RWPE2 (cell line): ENCODE measurements at places on chromosomes 2 and 18.
A peak's percentile ranks its signal among the peaks of the same experiment; 100 is the strongest.

DNA sequence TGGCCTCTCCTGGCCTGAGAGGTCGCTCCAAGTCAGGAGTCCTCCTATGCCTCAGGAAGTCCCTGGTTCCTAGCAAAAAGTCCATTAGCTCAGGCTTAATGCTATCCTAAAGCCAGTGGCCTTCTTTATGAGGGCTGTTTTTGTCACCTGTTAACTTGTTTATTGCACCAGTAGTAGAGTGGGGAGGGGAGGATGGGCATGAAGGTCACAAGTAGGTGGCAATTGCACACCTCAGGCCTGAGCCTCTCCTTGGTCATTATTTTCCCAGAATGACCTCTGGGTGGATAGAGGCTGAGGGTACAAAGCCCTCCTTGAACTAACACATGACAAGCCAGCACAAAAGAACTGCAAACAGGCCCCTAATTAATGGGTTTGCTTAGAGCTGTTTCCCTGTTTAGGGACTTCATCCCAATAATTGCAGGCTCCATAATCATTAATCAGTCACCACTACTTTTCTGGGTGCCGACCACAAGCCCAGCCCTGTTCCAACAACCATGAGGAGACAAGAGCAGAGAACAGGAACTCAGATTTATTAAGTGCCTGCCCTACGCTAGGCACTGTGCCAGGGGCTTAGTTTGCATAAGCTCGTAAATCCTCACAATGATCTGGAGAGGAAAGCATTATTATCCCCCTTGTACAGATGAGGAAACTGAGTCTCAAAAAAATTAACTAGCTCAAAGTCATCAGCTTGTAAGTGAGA, 123.0 kb upstream of the PKDCC start:
- no peak for DNase-seq

- no peak for DNase-seq
Measured at GRCh38 chr18:43883886-43884285, 606.6 kb upstream of the SYT4 start.

DNA sequence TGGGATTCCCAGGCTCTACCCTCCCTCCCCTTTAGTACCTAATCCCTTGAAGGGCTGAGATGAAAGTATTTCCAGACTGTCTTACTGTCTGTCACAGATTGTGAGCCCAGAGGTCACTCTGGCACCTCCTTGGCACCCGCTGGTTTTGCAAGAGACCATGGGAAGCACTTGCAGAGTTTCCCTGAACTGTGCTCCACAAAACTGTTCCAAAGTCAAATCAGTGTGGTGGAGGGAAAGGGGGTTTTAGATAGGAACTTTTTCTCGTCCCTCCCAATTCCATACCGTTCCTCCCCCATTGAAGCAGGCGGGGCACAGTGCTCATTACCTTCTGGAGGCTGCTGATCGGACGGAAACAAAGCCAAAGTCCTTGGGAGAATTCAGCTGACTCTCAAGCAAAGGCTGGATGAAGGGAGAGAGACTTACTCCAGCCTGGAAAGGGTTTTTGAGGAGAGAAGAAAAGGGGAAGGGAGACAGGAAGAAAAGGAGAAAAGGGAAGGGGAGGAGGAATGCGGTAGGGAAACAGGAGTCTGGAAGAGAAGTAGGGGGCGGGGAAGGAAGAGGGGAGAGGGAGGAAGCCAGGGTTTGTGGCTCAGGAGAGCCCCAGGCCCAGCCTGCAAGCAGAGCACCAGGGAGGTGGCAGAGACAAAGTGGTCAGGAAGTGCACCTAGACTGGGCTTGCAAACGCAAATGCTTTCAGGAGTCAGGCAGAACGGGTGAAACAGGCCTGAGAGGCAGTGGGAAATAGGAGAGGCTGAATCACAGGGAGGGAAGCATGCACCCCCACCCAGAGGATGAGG, 88.4 kb upstream of the SP3 start:
- no peak for DNase-seq

- DNase-seq = peak; percentile 77
Measured at GRCh38 chr2:160214461-160215445, 14.7 kb upstream of the ITGB6 start.

- DNase-seq = no peak
Measured at GRCh38 chr2:189164746-189165145, 14.8 kb downstream of the COL5A2 start.

DNA sequence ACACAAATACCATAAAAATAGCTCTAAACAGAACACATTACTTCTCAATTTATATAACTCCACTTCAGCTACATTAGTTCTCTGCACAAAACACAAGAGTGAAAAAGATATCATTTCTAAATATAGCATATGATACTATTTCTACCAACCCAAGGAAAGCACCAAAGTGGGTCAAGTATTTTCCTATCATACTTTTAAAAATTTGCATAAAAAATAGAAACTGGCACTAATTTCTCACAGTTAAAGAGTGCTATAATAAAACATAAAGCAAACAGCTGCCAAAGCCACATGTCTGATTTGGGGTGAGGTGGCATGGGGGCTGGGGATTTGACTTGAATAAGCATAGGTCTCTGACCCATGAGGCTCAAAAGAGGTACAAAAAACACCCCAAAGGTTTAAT, 61.5 kb downstream of the BARD1 start:
- no peak for DNase-seq

GRCh38 chr2:40036241-40036640, 257.2 kb upstream of the THUMPD2 start:
- DNase-seq = no peak

GRCh38 chr2:61952288-61952687, 46.8 kb downstream of the COMMD1 start:
- no peak for DNase-seq

DNA sequence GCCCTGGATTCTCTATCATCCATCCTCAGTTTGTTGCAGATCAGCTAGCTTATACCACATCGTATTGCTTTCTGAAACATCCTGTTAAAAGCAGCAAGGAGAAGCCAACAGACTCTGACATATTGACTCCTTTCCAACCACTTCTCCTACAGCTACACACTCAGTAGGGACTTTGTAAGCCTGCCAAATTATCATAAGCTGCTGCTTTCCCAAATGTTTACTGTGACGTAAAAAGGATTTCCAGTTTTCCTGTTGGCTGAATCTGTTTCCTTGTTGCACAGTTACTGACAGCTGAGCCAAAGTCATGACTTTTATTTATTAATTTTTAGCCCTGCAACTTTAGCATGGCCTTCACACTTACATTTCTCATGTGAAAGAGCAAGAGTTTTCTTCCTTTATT, 294.3 kb downstream of the KCNJ3 start:
- DNase-seq = no peak

- no peak for DNase-seq
Measured at GRCh38 chr2:203071148-203071547, 56.5 kb downstream of the NBEAL1 start.

GRCh38 chr18:79400591-79401381, 5.1 kb downstream of the NFATC1 start:
- no peak for DNase-seq

GRCh38 chr2:48257456-48257855, 272.5 kb upstream of the STON1 start:
- no peak for DNase-seq

GRCh38 chr2:38202713-38203445, 126.9 kb upstream of the CYP1B1 start:
- no peak for DNase-seq

DNA sequence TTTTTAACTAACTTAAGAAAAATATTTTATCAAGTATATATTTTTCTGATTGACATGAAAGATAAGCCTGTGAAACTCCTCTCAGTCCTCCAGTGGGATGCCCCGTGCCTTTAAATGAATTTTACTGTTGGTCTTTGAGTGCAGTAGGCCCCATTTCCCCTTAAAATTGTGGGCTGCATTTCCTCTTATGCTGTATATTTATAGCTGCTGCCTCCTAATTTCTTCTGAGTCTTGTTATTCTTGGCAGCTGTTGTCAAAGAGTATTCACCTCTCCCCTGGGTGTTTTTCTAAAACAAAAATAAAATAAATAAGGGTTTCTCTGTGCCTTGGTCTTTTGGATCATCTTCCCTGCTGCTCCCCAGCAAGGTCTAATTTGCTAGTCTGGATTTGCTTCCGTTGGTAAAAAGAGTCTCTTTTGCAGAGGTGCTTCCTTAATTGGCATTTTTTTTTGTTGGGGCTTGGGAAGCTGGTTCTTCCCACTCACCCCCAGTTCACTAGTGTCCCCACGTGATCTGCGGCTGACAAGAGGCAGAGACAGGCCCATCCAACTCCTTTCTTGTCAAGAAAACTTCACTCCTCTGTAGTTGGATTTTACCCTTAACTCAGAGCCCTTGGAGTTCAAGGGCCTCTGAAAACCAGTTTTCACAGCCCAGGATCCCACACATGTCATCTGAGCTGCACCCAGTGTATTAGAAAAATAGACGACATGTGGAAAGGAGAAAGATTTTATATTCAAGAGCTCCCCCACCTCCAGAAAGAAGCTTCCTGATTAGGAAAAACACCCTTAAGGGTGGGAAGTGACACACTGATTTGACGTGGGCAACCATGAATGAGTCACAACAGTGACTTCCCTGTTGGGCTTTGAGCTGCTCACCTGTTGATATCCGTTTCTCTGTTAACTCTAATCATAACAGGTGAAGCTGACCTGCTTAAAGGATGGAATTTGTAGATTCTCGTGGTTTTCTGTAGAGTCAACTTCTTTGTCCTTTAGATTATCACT, 431.5 kb downstream of the DCDC2C start:
- no peak for DNase-seq

GRCh38 chr2:53646788-53647187, 120.8 kb upstream of the CHAC2 start:
- DNase-seq = no peak

GRCh38 chr2:128832946-128833663, 514.4 kb upstream of the HS6ST1 start:
- no peak for DNase-seq

DNA sequence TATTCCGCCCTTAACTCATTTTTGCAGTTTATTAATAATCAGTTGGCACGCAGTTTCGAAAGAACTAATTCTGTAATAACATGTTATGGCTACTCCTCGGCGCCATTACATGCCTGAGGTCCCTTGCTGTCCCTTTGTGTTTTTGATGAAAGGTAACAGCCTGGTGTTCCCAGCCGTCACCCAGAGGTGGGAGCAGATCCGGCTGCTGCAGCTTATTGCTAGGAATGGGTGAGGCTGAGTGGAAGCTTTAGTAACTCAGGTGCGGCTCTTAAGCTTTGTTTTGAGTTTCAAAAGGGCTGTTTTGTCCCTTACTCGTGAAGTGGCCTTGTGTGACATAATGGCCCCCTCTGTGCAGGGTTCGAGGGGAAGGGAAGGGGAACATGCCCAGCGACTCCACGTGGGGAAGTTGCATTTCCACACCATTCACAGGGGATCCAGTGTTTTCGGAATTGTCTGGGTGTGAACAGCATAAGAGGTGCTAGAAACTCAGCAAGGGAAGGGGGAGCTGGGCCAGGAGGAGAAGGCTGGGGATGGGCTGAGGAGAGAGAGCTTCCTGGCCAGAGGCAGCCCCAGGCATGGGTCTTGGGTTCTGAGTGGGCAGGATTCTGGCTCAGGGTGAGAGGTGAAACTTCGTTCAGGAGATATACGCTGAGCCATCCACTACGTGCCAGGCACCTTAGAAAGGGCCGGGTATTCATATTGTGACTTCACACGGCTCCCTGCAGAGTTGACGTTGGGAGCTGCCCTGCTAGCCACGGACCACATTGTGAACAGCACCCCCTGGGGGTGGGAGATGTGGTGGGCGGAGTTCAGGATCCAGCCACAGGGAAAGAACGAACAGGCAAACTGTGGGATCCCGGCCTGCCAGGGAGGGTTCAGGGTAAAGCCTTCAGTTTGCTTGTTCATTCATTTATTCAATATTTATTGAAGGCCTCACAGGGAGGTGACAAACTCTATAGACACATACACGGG, 84.4 kb downstream of the TGOLN2 start:
- no peak for DNase-seq

DNA sequence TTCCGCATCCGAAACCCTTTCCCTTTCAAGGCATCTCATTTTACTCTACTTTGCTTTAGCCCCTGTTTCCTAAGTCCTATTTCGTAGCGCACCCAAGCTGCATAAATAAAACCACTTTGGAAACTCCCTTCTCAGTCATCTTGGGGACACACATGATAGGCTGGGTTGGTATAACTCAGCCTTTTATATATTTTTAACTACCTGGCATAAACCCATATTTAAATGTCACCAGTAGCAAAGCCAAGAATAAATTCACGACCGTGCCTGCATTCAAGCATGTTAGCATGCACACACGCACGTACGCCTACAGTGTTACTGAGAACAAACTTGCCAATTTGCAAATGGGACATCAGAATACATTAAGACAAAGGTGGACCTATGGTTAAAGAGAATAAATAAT, 564.7 kb upstream of the PIK3C3 start:
- no peak for DNase-seq

GRCh38 chr2:150586858-150587257, 99.4 kb upstream of the RND3 start:
- DNase-seq = no peak

DNA sequence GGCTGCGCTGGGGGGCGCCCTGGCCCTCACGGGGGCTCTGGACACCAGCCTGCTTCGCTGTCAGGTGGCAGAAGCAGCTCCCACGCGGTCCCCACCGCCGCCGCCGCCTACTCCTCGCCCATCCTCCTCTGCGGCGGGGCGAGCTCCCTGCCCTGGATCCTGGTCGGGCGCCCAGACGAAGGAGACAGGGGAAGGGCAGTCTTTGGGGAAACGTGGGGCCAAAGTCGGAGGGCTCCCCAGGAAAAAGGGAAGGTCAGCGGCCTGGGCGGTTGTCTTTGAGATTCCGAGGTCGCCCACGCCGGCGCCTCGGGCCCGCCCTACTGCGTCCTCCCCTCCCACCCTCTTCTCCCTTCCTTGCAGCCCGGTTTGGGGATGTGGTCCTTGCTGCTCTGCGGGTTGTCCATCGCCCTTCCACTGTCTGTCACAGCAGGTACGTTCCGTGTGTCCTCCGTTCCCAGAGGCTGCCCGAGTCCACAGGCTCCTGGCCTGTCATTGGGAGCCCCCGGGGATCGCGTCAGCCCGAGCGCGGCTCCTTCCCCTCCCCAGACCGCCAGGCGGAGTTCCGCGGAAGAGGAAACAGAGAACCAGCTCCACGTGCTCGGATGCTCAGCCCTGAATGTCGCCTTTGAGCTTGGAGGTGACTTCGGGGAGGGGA, 800 bp downstream of the IL1RL2 start:
- DNase-seq = no peak

DNA sequence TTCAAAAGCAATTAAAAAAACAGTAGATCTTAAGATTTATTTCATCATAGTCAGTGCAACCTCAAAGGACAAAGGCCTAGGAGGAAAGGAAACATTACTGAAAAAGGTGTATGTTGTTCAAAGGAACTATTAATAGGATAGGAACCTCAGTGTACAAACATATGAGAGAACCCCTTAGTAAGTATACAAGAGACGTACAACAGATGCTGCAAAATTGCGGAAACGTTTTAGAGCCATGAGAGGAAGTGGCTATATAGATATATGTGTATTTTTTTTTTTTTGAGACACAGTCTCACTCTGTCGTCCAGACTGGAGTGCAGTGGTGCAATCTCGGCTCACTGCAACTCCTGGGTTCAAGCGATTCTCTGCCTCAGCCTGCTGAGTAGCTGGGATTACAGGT, 22.2 kb downstream of the PIK3C3 start:
- no peak for DNase-seq

DNA sequence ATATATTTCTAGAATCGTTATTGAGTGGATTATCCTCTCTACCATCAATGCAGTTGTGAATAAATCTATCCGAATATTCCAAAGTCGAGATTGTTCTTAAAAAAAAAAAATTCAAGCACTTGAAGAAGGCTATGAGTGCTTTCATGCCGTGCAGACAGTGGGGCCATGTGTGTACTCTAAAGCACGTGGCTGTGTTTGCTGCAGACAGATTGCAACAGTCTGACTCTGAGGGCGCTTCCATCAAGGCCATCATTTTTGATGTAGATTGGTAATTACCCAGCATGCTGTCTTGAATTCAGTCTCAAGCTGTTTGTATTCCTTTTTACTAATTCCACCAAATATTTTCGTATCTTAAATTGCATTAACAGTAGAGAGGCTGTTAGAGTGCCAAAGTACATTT, 325.9 kb upstream of the LINC00305 start:
- DNase-seq = no peak
